ENCODE measurements at places on chromosomes 3 and 15.

- peak overlapping the region; percentile 63 for H3K4me3 ChIP-seq
- no peaks in the 10 kb centered on the region for H3K27me3 ChIP-seq
These were observed 12.0 kb upstream of the ZNF592 start for GRCh38 chr15:84736375-84736774.

- DNase-seq = no peak
- no peaks in the 10 kb centered on the region for H3K36me3 ChIP-seq
- no peaks in the 10 kb centered on the region for H3K27me3 ChIP-seq
- H3K4me3 ChIP-seq = no peak overlapping the region
- H3K27ac ChIP-seq = no peak overlapping the region
- H3K4me1 ChIP-seq = no peaks in the 10 kb centered on the region
These were observed 18.3 kb downstream of the MYZAP start for GRCh38 chr15:57609805-57610529.

GRCh38 chr15:91311986-91312385, 211.9 kb downstream of the SV2B start:
- DNase-seq = no peak
- H3K27ac ChIP-seq = no peak overlapping the region
- H3K4me3 ChIP-seq = no peak overlapping the region
- peaks cover 45% of the 10 kb centered on the region for H3K4me1 ChIP-seq
- peaks cover 8% of the 10 kb centered on the region for H3K27me3 ChIP-seq

GRCh38 chr3:129586746-129587430, 19.6 kb downstream of the PLXND1 start:
- no peaks in the 10 kb centered on the region for H3K36me3 ChIP-seq
- DNase-seq = no peak
- H3K27me3 ChIP-seq = peaks cover 9% of the 10 kb centered on the region
- no peak overlapping the region for H3K4me3 ChIP-seq

DNA sequence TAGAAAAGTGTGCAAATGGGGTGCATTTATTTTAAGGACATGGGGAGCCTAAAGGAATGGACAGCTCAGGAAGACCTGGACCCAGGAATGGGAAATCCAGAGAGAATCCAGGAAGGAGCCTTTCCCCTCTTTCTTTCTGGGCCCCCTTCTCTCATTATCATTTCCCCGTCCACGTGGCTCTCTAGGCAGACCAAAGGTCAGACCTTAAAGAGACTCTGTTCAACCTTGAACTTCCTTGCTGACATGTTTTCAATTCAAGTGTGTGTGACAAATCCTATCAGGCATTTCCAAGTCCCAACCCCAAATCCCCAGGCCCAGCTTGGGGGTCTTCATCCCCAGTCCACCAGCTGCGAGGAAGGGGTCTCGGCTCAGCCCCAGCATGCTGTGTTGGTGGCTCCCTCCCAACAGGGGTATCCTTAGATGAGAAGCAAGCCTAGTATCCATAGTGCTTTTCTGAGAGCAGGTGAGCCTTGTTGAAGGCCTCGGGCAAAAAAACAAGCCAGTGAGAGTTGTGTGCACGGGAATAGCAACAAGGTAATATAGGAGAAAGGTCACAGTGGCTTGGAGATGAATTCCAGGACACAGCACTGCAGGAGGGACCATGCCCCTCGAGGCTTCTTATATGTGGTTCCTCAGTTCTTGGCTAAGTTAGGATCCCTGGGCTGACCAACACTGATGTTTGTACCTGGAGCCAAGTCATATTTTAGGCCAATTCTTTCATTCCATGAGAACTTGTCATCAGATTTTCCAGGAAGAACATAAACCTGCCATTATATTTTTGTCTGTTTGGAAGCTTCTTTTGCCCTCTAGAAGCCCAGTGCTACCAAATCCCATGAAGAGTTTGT, 130.0 kb downstream of the ASB7 start:
- H3K4me3 ChIP-seq = no peak overlapping the region
- no peak overlapping the region for H3K27ac ChIP-seq
- DNase-seq = no peak
- H3K27me3 ChIP-seq = peaks cover 8% of the 10 kb centered on the region

DNA sequence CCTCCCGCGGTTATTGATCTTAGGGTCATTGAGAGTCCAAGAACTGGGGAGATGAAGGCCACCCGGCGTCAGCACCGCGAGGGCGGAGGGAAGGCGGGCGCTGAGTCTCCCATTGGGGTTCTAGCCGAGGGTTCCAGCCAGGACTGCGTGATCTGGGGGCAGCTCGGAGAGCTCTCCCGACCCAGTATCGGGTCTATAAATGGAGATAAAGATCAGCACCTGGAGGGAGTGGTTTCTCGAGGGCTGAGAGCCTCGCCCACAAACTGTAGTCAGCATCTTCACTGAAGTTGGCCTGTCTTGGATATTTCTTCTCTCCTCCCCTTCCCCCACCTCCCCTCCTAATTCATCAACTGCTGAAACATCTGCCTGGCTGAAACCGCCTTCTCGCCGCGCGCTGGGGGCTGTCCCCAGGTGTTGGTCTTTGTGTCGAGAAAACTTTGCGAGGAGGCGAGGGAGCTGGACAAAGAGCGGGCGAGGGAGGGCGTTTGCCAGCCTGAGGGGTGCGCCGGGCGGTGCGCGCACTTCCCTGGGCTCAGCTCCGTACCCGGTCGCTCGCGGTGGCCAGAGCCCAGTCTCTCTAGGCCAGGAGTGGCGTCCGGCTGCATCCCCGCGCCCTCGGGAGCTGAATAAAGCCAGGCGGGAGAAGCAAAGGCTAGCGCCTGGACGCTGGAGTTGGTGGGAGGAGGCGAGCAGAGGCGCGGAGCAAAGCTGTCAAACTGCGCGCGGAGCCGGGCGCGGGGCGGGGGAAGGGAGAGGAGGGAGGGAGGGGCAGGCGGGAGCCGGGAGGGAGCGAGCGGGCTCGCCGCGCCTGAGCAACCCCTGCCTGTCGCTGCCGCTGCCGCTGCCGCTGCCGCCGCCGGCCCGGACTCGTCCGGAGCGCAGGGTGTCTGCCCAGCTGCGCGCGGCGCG, at the start of gene ST8SIA2:
ST8SIA2 (plus strand) TSS at position 811 of the 909 bp plus-strand sequence. CDS start 184 bp downstream, outside the sequence.
- H3K27me3 ChIP-seq = peaks cover 79% of the 10 kb centered on the region
- H3K4me3 ChIP-seq = peak within 1 kb of the TSS; percentile 27
- DNase-seq = no peak
- peaks cover 11% of the 10 kb centered on the region for H3K4me1 ChIP-seq
- no peak within 1 kb of the TSS for H3K27ac ChIP-seq

GRCh38 chr3:51336261-51336660, 48.8 kb upstream of the MANF start:
- no peaks in the 10 kb centered on the region for H3K4me1 ChIP-seq
- no peaks in the 10 kb centered on the region for H3K27me3 ChIP-seq
- H3K4me3 ChIP-seq = no peak overlapping the region
- H3K27ac ChIP-seq = no peak overlapping the region
- no peaks in the 10 kb centered on the region for H3K36me3 ChIP-seq
- no peak for DNase-seq

- H3K4me3 ChIP-seq = no peak overlapping the region
- DNase-seq = no peak
- H3K36me3 ChIP-seq = no peaks in the 10 kb centered on the region
- H3K27ac ChIP-seq = no peak overlapping the region
- H3K4me1 ChIP-seq = no peaks in the 10 kb centered on the region
These were observed 17.6 kb upstream of the PAQR9 start for GRCh38 chr3:142981108-142981507.

- peak overlapping the region; percentile 48 for H3K27ac ChIP-seq
- peaks cover 31% of the 10 kb centered on the region for H3K4me1 ChIP-seq
- DNase-seq = peak; percentile 82
- peak overlapping the region; percentile 73 for H3K4me3 ChIP-seq
- H3K36me3 ChIP-seq = no peaks in the 10 kb centered on the region
These were observed 15.9 kb downstream of the RPLP1 start for GRCh38 chr15:69468241-69469121.

Data from activated T-cell treated with anti-CD3 and anti-CD28 coated beads, Interleukin-2, amount 50 U/mL, for 72 hours (primary cell).